ENCODE measurements at places on chromosomes 12 and 14.
A peak's percentile ranks its signal among the peaks of the same experiment; 100 is the strongest.

GRCh38 chr12:67558775-67559174, 89.8 kb upstream of the DYRK2 start:
- DNase-seq = no peak

DNA sequence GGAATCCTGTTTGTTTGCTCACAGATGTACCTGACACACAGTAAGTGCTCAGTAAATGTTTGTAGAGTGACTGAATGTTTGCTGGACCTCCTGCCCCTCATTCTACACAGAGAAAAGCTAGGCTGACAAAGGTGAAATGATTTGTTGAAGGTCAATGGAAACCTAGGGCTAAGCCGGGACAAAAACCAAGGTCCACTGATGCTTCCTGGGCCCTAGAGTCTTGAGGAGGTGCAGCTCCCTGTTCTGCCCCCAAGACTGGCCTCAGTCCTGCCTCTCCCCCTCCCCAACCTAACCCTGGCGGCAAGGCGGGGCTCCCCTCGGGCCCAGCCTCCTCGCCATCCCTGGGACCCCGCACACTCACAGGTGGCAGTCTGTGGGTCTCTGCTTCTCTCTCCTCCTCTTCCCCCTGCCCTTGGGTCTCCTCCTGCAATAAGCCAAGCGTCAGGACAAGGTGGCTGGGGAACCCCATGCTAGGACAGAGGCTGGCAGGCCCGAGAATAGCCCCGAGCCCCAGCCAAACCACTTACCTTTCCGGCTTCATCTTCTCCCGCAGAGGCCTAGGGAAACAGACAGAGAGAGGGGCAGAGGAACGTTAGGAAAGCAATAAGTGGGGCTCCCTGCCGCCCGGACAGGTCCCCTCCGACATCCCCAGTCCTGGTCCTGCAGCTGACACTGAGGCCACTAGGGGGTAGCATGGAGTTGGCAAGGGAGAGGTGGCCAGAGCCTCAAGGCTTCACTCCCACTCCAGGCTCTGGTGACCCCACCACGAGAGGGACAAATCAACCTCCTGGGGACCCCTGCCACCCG, 9.3 kb downstream of the PGF start:
- DNase-seq = peak; percentile 88

GRCh38 chr12:92472201-92472600, 230.6 kb upstream of the PLEKHG7 start:
- no peak for DNase-seq

DNA sequence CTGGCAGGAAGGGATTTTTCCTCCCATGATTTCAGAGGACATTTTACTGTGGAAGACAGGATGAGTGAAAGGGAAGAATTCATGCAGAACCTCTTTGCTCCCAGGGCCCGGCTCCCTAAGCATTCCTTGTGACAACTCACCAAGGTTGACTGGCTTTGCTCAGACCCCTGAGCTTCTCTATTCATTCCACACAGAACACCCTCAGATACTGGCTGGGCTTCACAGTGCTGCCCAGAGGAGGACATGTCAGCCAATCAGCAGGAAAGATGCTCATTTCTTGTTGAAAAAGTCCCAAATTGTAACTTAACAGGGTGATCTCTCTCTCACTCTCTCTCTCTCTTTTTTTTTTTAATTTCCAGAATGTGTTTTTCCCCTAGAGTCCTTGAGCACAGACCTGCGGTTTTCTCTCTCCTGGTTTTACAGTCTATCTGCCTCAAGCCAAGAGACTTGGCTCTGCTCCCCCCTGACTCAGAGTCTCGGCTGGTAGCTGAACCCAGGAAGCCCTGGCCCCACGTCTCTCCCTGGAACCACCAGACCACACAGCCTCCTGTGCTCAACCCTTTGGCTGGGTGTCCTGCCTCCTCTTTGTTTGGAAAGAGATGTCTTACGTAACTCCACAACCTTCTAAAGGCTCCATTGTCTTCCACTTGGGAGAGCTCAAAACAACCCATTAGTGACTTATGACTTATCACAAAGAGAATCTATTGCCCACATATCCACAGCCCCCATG, 43.9 kb downstream of the SSPN start:
- peak; percentile 88 for DNase-seq

DNA sequence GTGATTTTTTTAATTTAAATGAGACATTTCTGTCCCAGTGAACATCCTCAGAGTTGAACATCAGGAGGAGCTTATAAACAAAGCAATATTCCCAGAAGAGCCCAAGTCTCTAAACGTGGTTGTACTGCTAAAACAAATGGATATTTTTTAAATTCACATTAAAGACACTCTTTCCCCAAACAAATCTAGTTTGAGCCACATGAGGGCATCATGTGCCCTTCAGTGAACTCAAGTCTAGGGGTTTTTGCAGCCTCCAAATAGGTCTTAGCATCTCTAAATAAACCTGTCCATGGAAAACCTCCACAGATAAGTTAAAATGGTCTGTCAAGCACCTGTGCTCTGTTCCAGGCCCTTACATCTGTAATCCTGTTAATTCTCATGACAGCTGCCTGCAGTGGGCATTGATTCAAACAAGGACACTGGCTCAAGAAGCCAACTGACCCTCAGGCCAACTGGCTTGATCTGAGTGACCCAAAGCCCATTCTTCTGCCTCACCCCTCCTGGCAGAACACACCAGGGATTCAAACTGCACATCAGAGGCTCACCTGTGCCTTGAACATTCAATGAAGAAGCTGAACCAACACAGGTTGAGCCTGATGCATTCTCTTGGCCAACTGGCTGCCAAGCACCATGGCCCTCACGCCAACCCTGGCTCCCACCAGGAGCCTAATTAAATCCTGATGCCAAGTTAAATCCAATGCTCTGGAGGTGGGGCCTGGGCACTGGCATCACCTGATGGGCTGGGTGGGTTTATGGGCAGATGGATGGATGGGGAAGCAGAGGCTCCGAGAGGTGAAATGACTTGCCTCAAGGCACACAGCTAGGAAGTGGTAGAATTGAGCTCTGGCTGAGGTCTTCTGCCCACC, 8.6 kb downstream of the ISCU start:
- no peak for DNase-seq

GRCh38 chr12:105920161-105920684, 218.5 kb downstream of the NUAK1 start:
- peak; percentile 70 for DNase-seq

DNA sequence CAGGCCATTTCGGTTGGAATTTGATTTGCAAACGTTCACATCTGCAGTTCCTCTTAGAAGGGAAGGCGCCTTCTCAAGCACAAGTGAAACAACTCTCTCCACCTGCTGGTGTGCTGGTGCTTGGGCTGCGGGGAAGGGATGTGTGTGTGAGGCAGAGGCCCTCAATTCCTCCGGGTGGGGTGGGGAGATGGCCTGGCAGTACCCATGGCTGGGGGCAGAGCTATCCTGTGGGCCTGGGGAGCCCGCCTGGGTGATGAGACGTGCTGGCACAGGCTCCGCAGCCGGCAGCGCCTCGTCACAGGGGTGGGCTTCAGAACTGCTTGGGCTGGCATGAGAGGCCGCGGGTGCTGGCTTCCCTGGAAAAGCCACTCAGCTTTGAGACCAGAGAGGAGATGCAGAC, 28.9 kb upstream of the TDRD9 start:
- no peak for DNase-seq

DNA sequence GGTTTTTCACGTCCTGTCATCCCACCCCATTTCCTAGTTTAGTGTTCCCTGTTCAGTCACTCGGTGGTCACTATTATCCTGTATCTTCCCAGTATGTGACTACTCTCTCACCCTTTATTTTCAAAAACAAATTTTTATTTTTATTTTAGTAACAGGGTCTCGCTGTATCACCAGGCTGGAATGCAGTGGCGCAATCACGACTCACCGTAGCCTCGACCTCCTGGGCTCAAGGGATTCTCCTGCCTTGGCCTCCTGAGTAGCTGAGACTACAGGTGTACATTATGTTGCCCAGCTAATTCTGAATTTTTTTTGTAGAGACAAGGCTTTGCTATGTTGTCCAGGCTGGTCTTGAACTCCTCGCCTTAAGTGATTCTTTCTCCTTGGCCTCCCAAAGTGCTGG, 20.1 kb upstream of the PRICKLE1 start:
- no peak for DNase-seq

GRCh38 chr12:57632958-57633840, at the start of gene B4GALNT1:
B4GALNT1 (minus strand) TSS chr12:57633201; CDS start chr12:57632132, 1,069 bp downstream.
- peak; percentile 55 for DNase-seq

DNA sequence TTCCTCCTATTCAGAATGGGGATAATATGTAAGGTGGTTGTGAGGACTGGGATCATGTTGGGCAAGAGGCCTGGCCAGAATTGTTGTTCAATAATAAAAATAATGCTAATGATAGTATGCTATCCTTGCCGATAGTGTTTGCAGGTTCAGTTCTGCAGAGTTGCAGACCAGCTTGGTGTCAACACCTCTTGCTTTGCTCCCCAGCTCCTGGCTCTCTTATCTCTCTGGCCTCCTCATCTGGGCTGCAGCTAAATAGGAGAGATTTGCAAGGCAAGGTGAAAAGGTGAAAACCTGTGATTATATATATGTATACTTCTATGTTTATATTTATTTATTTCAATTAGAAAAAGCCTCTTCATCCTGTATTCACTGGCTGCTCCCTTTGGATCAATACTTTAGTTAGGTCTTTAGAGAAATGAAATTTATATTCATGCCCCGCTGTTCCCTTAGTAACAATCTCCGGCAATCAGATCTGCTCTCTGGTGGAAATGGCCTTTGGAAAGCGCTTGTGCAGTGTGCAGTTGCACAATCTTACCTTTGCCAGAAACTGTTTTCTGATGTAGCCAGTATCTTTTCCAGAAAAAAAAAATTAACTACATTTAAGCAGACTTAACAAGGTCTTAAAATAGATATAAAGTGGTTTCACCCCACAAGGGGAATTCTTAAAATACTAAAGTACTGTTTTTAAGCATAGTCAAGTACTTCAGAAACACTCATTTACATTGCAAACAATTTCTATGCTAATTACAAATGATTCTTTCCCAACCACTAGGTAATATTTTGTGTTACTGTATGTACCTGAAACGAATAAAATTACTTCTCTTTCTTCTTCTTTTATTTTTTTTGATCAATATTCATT, 19.1 kb upstream of the ACVR1B start:
- no peak for DNase-seq

DNA sequence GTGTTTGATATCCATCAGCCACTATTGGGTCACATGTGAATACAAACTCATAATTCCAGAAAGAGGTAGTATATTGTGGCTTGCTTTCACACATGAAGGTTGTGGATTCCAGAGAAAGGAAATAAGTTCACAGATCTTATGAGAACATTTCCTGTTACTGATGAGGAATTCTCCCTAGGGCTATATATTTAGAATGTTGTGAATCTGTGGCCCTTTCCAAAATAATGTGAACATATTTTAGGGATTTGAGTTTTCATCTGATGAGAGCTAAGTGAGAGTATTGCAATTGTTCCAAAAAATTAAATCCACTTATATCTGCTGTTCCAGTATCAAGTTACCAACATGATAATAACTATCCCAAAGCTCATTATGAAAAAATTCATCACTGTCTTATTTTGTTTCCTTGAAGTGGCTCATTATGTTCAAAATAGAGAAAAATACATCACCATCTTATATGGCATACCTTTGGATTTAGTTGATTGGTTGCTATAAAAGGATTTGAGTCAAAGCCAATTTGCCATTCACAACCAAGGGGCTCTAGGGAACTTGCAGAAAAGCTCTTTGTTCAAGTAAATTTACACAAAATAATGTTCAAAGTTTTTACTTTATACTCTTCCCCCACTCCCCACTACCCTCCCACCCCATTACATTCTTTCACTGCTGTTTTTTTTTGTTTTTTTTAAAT, 76.3 kb downstream of the MYRFL start:
- no peak for DNase-seq

GRCh38 chr12:130568501-130568900, 147.6 kb downstream of the RIMBP2 start:
- DNase-seq = no peak

DNA sequence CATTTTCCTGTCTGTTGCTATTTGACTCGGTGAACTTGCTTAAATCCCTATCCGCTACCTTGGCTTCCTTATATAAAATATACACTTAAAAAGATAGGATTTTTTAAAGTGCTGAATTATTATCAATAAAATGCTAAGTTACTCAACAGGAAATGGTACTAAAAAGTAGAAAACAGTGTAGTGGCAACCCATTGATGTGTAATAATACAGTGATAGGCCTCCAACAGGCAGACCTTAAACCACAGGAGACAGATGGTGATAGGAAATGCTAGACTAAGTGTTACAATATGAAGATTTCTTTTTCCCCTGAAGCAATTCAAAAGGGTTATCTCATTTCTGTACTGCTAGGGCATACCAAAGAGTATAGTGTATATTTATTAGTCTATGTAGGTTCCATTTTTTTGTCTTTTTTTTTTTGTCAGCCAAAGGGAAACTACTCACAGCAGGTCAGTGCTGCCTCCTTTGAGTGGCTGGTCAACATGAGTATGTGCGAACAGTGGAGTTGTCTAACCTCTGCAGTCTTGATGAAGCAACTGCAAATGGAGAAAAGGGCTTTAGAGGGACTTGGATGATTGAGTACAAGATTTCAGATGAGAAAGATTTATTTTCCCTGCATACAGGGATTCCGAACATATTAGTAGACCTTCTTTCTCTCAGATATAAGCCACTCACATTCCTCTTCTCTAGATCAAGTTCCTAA, 183.8 kb downstream of the ACSS3 start:
- DNase-seq = no peak

- peak; percentile 98 for DNase-seq
Observed at GRCh38 chr14:50311972-50312733, at the start of the genes DMAC2L and L2HGDH. DMAC2L (plus strand) TSS chr14:50312324; CDS start chr14:50321488, 9,164 bp downstream. L2HGDH (minus strand) TSS chr14:50312229; CDS start chr14:50312150, 79 bp downstream.

DNA sequence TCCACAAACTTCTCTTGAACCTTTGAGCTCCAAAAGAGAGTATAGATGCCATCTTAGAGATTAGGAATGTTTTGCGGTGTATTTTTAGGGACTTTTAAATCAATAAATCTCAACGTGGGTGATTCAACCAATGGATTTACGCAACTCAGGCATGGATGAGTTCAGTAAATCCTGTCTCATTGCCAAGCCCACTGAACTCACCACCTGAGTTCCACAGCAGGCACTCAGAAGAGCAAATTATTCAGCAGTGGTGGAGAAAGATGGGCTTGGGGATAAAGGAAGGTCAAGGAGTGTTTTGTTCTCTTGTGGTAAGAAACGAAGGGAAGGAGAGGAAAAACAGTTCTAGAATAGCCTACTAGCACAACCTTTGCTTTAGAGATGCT, 68.7 kb upstream of the HMGA2 start:
- no peak for DNase-seq

- no peak for DNase-seq
Observed at GRCh38 chr14:23653051-23653450, 16.9 kb downstream of the DHRS2 start.

DNA sequence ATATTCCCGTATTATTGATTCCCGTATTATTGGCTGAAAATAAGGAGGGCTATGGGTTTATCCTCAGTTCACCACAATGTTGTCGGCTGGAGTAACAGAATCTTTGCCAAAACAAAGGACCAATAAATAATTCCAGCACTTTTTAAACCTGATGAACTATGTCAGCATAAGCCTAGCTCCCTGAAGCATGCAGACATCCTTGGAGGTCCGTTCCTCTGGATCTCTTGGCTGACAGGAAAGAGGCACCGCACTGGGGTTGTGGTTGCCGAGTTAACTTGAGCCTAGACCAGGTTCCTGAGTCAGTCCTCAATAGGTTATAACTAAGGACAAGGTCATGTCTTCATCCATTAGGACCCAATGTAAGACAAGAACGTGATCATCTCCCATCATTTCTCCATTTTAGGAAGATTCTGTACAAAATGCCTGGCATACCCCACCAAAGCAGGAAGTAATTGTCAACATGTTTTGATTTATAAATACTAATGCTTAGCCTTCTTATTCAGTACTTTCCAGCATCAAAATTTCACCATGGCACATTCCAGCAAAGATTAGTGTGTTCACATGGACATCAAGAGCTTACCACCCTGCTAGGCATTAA, 36.6 kb downstream of the NID2 start:
- DNase-seq = no peak

- no peak for DNase-seq
Observed at GRCh38 chr12:117105902-117106301, 6.7 kb upstream of the TESC start.

All from right cardiac atrium (tissue), 5 donors.